ENCODE measurements at places on chromosomes 7 and 10. TPM values are rescaled to one million over a fixed set of nuclear protein-coding genes. Genes with fewer than 3 reads are reported as not detected.

The SUN3 gene
- total RNA-seq: 1.1 TPM

The DPCD gene
- total RNA-seq: 62.3 TPM

The SFRP4 gene
- 8.3 TPM for total RNA-seq

The RPEL1 gene
- 0.08 TPM for total RNA-seq

The TMEM213 gene
- total RNA-seq: not detected

The CRYGN gene
- total RNA-seq: not detected

The ARHGAP22 gene
- 2.1 TPM for total RNA-seq

The HOXA3 gene
- 5.5 TPM for total RNA-seq

The SLC13A4 gene
- total RNA-seq: not detected

The HOXA1 gene
- total RNA-seq: 1.2 TPM
